ENCODE measurements at places on chromosomes 2 and 18. TPM values are rescaled to one million over a fixed set of nuclear protein-coding genes. Genes with fewer than 3 reads are reported as not detected.

Gene PDCD1
- total RNA-seq, result not detected

Gene COL6A3
- total RNA-seq, result 2,143 TPM

Gene TNFAIP6
- 104 TPM for total RNA-seq

Gene GCKR
- total RNA-seq, result 0.14 TPM

Gene ASB18
- not detected for total RNA-seq

Gene PSMA8
- total RNA-seq, result not detected

Gene FBLN7
- 0.57 TPM for total RNA-seq

Gene ICOS
- total RNA-seq, result not detected

Gene CDH7
- under 0.01 TPM for total RNA-seq

Gene UCN
- 0.14 TPM for total RNA-seq

Gene HOXD12
- not detected for total RNA-seq

Gene GKN1
- total RNA-seq, result not detected

Gene TTR
- not detected for total RNA-seq

Gene KLHL41
- total RNA-seq, result 0.85 TPM

Gene ABCB11
- total RNA-seq, result not detected

Gene SLC30A3
- total RNA-seq, result under 0.01 TPM

Gene KIF3C
- 7.0 TPM for total RNA-seq

Gene SOCS6
- 49.5 TPM for total RNA-seq

Gene MYO5B
- 0.18 TPM for total RNA-seq

Gene TMEM87B
- total RNA-seq, result 27.4 TPM

Gene L3MBTL4
- total RNA-seq, result 0.28 TPM

Gene CNOT9
- 29.2 TPM for total RNA-seq

Gene PKDCC
- total RNA-seq, result 68.1 TPM

Gene OBSL1
- 37.8 TPM for total RNA-seq

Gene EPG5
- total RNA-seq, result 28.3 TPM

Gene PLEKHH2
- total RNA-seq, result 5.3 TPM

Gene GALNT13
- total RNA-seq, result 17.2 TPM

Gene SLC23A3
- total RNA-seq, result 2.4 TPM
